ENCODE measurements at places on chromosomes 3 and 15. TPM values are rescaled to one million over a fixed set of nuclear protein-coding genes. Genes with fewer than 3 reads are reported as not detected.
A peak's percentile ranks its signal among the peaks of the same experiment; 100 is the strongest.

Gene CYP8B1
- not detected for total RNA-seq

Gene LRRC49
- total RNA-seq, result 11.6 TPM

- peak; percentile 78 for DNase-seq
These were observed 2.9 kb upstream of the PRRT3 start for GRCh38 chr3:9955067-9955502.

DNA sequence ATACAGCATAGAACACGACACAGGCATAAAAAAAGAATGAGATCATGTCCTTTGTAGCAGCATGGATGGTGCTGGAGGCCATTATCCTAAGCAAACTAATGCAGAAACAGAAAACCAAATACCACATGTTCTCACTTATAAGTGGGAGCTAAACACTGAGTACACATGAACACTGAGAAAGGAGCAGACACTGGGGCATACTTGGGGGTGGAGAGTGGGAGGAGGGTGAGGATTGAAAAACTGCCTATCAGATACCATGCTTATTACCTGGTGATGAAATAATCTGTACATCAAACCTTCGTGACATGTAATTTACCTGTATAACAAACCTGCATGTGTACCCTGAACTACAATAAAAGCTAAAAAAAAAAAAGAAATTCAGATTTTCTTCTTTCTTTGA lies 100.4 kb downstream of the PPM1L start:
- DNase-seq, result no peak

- peak; percentile 49 for DNase-seq
These were observed 866 bp downstream of the TNIK start for GRCh38 chr3:171459137-171459941.
